ENCODE measurements at places on chromosomes 16 and 17.

- no peak for DNase-seq
Measured at GRCh38 chr17:81470270-81470943, 42.2 kb downstream of the ACTG1 start.

DNA sequence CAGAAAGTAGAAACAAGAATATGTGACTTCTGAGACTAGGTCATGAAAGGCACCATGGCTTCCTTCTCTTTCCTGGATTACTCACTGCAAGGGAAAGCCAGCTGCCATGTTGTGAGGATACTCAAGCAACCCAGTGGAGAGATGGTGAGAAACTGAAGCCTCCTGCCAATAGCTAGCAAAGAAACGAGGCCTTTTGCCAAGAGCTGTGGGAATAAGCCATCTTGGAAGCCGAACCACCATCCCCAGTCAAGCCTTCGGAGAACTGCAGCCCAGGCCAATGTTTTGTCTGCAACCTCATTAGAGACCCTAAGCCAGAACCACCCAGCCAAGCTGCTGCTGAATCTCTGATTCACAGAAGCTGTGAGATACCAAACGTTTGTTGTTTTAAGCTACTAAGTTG lies 104.7 kb upstream of the CRHR1 start:
- DNase-seq, result no peak

DNA sequence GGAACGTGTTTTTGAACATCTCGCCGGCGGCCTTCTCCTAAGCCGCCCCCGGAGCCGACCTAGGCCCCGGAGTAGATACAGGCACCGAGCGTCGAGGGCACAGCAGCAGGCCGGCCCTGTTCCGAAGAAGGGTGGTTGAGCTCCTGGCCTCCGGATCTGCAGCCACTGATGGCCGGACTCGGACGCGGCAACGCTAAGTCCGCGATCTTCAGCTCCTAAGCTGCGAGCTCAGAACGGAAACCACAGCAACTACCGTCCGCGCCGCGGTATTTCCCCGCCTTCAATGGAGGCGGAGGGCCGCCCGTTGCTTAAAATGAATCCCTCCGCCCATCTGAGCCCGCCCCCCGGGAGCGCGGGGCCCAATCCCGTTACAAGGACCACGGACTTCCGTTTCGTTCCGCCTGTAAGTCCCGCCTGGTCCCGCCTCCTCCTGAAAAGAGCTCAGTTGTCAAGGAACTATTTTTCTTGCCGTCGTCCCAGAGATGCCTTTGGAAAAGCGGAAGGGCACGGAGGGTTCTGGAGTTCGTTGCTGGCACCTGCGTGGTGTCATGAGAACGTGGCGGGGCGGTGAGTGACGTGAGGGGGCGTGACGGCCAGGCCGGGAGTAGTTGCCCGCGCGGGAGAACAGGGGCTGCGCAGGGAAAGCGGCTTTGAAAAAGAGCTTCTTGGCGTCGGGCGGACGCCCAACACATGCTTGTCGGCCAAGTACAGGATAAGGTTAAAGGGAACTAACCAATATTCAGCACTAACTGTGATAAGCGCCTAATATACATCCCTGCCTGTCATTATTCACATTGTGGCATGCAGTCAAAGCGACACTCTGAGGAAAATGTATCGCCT lies at the start of gene CFAP20:
Gene CFAP20, minus strand, starts transcription at position 285 of the 840 bp plus-strand sequence. Its CDS starts 266 bp downstream, at position 19.
- DNase-seq, result peak; percentile 95

GRCh38 chr17:2853283-2854142 lies 57.3 kb downstream of the RAP1GAP2 start:
- peak; percentile 72 for DNase-seq

DNA sequence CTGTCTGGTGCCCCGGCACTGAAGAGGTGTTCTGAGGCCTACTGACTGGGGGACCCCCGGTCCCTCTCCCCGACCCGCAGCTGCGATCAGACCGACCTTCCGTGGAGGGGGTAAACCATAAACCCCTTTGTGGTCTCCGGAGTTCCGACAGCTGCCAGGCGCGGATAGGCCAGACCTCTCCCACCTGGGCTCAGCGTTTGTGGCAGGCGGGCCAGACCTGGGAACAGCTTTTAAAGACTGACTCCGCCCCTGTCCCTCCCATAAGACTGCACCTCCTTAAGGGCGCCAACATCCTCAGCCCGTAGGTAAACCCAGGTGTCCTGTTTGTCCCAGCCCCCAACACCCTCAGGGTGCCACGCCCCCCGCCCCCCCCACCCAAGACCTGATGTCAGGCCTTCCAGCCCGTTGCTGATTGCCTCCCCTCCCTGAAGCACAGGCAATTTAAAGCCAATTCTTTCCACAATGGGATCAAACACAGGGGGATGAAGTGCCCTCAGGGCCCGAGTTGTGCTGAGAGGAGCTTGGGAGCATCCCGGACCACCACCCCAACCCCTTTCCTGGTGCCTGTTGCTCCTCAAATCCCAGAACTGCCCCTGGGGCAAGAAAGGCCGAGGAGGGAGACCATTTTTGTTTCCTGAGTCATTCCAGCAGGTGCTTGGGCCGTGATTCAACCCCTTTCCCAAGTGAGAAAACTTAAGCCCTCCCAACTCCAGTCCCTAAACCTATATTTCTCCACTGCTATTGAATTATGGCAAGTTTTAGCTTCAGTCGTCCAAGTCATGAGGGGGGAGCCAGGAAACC lies at the start of gene SOX15:
Gene SOX15, minus strand, starts transcription at position 204 of the 801 bp plus-strand sequence. CDS start 418 bp downstream, outside the sequence.
- peak; percentile 88 for DNase-seq

- DNase-seq, result no peak
Measured at GRCh38 chr17:74245145-74245831, 28.7 kb upstream of the DNAI2 start.

DNA sequence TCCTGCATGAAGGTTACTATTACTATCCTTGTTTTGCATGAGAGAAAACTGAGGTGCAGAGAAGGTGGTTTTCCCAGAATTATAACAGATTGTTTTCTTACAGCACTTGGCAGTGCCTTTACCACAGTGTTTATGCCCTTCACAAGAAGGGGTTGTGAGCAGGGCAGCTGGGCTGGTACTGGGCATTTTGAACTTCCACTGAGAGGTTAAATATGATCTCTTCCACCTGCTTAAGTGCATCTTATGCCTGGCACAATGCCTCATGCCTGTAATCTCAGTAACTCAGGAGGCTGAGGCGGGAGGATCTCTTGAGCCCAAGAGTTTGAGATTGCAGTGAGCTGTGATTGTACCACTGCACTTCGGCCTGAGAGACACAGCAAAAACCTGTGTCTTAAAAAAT lies 36.2 kb downstream of the NDE1 start:
- no peak for DNase-seq

- no peak for DNase-seq
Measured at GRCh38 chr17:59832883-59833379, 59.8 kb downstream of the TUBD1 start.

DNA sequence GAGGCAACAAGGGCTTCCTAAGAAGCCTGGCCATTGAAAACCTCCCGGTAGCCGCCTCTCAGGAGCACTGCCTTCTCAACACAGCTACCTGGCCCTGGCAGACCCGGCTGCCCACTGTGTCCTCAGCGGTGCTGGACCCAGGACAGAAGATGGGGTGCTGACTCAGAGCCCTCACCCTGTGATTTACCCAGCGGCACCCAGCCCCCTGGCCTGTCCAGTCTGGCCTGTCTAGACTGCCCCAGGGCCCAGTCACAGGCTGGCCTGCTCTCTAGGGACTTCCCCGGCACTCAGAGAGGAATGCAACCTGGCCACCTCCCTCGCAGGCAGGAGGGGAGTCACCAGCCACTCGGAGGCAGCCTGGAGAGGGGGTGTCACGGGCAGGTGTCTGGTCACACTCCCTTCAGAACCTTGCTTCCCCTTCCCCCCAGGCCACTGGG lies 20.1 kb downstream of the PIEZO1 start:
- peak; percentile 84 for DNase-seq

GRCh38 chr17:6092182-6092902 lies 22.2 kb downstream of the WSCD1 start:
- DNase-seq, result no peak

DNA sequence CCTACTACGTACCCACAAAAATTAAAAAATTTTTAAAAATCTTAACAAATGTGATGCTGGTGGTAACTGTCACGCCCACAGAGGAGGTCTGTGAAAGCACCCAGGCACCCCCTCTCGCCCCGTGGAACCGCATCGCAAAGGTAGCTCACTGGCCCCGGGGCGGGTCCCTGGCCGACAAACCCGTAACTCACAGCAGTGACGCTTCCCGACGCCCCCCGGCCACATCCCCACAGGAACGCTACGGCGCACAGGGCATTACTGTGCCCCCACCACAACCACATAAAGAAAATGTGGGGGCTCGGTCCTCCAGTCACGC lies 366 bp downstream of the ANKS3 start:
- peak; percentile 37 for DNase-seq

All from RWPE1 (cell line).